ENCODE measurements at places on chromosomes 7 and 10.

- DNase-seq: peak; percentile 52
- H3K27me3 ChIP-seq: no peaks in the 10 kb centered on the region
- no peaks in the 10 kb centered on the region for H3K36me3 ChIP-seq
Measured at GRCh38 chr10:129467359-129468064, 471 bp downstream of the MGMT start.

DNA sequence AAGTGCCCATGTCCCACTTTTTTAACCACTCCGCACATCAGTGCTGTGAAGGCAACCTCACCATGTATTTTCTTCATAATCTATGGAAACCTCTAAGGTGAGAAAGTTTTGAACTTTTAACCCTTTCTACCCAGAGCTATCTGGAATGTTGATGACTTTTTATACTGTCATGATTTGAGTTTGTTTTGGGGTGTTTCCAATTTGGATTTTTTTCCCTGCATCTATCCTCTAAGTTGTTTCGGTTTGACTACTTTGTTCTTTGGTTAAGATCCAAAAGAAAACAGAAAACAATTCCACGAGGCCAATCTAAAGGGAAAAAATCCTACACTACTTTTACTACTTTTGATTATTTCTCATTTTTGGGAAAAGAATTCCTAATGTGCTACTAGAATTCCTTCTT, 279.7 kb downstream of the USP6NL start:
- no peaks in the 10 kb centered on the region for H3K36me3 ChIP-seq
- peaks cover 13% of the 10 kb centered on the region for H3K4me1 ChIP-seq
- no peak overlapping the region for H3K27ac ChIP-seq
- no peak overlapping the region for H3K4me3 ChIP-seq
- H3K27me3 ChIP-seq: no peaks in the 10 kb centered on the region
- no peak for DNase-seq

GRCh38 chr10:5949009-5949759, 28.2 kb downstream of the IL15RA start:
- H3K27ac ChIP-seq: no peak overlapping the region
- H3K27me3 ChIP-seq: no peaks in the 10 kb centered on the region
- no peaks in the 10 kb centered on the region for H3K36me3 ChIP-seq
- peaks cover 34% of the 10 kb centered on the region for H3K4me1 ChIP-seq
- H3K4me3 ChIP-seq: no peak overlapping the region
- peak; percentile 76 for DNase-seq

- no peaks in the 10 kb centered on the region for H3K4me1 ChIP-seq
- H3K4me3 ChIP-seq: no peak overlapping the region
- DNase-seq: no peak
Measured at GRCh38 chr10:73609116-73609515, 18.0 kb upstream of the USP54 start.

DNA sequence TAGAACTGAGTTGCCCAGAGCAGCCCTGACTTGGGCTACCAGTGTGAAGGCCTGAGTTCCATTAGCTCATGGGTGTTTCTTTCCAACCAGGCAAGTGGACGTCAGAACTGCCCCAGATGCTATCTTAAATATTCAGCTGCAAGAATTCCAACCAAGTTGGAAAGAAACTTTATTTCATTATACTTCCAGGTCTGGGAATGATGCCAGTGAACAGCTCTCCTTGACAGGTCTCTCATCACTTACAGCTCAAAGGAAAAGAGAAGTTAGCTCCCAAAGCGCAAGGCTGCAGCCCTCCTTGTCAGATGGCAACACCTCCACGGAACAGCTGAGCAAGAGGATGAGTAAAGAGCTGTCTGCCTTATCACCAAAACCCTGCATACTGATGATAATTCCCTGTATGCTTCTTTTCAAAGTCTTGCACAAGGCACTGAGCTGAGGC, 255.5 kb upstream of the AOAH start:
- H3K4me3 ChIP-seq: no peak overlapping the region
- peaks cover 7% of the 10 kb centered on the region for H3K27me3 ChIP-seq
- no peak for DNase-seq
- H3K4me1 ChIP-seq: no peaks in the 10 kb centered on the region
- H3K36me3 ChIP-seq: no peaks in the 10 kb centered on the region

DNA sequence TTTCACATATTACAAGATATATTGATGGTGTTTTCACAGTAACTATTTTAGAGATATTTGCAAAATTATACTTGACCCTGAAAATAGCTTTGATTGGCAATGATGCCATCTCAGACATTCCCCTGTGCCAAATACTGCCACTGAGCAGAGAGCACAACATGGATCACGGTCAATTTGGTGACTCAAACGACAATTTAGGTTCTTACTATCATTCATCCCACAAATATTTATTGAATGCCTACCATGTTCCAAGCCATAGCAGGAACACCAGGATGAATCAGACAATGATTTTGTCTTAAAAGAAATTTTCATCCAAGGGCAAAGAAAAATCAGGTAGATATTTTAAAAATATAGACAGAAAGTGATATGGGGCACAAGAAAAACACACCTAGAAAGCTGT, 153.2 kb upstream of the ADO start:
- H3K36me3 ChIP-seq: no peaks in the 10 kb centered on the region
- H3K27me3 ChIP-seq: no peaks in the 10 kb centered on the region
- no peak overlapping the region for H3K4me3 ChIP-seq
- peaks cover 32% of the 10 kb centered on the region for H3K4me1 ChIP-seq
- peak; percentile 72 for DNase-seq
